ENCODE measurements at places on chromosomes 1 and 21. TPM values are rescaled to one million over a fixed set of nuclear protein-coding genes. Genes with fewer than 3 reads are reported as not detected.
A peak's percentile ranks its signal among the peaks of the same experiment; 100 is the strongest.

The TCP10L gene
- total RNA-seq = 0.96 TPM

The CLIC6 gene
- total RNA-seq = 0.11 TPM

The PLA2G5 gene
- not detected for total RNA-seq

The VANGL2 gene
- total RNA-seq = 0.09 TPM

The HORMAD1 gene
- not detected for total RNA-seq

The LMX1A gene
- total RNA-seq = not detected

The SLC35F3 gene
- 1.8 TPM for total RNA-seq

The HTR1D gene
- not detected for total RNA-seq

The ZNF691 gene
- total RNA-seq = 10.5 TPM

The SLC30A1 gene
- total RNA-seq = 2.9 TPM

The CCDC27 gene
- total RNA-seq = not detected

The AKR7A3 gene
- 0.60 TPM for total RNA-seq

The S100A14 gene
- 0.34 TPM for total RNA-seq

The SPRR2G gene
- not detected for total RNA-seq

- no peak for DNase-seq
Measured at GRCh38 chr1:81007024-81007423, 793.7 kb upstream of the ADGRL2 start.

- DNase-seq = no peak
Measured at GRCh38 chr21:26067836-26068594, 102.6 kb downstream of the APP start.

DNA sequence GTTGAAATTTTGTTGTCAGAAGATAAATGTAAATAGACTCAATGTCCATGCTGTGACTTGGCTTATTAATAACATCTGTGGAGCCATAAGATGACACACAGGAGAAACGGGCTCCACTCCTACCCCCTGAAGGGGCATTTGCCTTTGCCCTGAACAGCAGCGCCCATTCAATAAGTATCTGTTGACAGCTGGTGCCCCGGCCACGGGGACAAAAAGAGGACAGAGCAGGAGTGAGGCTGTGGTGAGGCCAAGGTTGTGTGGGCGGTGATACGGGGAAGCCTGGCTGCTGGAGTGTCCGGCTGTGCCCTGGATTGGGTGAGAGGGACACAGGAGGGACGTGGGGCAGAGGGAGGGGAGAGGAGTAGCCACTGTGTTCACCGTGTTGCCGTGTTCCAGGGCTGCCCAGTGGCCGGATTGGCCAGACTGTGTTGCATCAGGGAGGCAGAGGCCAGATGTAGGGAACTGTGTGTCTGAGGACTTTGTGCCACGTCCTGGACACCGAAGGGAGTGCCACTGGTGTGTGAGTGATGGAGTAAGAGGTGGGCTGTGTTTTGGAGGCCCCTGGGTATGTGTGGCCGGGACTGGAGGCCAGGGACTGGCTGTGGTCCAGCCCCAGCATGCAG is 15.1 kb downstream of the PRMT2 start:
- DNase-seq = no peak

GRCh38 chr1:117669572-117669971 is 63.7 kb downstream of the TENT5C start:
- no peak for DNase-seq

DNA sequence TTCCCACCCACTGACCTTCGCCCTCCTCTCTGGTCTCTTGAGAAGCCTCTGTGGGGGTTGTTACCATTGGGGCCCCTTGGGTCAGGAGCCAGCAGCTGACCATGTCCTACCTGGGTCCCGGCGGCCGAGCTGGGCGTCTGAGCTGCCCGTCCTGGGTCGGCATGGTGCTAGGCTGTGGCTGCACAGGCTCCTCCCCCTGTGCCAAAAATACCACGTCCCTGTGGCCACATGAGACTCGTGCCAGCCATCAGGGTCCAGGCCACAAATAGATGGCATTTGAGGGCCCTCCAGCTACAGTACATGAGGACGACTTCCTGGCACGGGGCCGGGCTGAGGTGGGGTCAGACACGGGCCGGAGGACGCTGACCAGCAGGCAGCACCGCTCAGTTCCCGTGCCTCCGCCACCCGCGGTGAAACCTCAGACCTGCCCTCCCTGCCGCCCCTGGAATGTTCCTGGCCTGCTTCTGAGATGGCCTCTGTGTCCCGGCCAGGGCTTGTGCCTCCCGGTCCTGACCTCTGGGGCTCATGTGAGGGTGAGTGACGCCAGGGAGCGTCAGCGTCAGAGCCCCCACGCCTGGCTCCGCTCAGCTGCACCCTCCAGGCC is at the start of gene PERM1:
PERM1 (minus strand) TSS at position 139 of the 604 bp plus-strand sequence. CDS start 1,064 bp downstream, outside the sequence.
- DNase-seq = no peak

DNA sequence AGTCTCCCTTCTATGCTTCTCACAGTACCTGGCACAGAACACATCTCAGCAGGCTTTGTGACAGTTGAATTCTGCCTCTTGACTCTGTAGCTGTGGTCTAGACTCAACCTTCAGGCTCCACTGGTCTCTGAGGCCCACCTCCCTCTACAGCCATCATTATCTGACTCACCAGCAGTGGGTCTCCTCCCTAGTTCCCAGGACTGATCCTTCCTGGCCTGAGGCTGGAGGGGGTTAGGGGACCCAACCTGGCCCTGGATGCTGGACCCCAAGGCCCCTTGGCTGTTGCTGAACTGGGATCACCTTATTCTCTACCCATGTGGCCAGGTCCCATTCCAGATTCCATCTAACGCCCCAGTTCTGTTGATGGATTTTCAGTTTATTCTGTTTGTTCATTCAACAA is 43.1 kb upstream of the FOXO6 start:
- DNase-seq = no peak

DNA sequence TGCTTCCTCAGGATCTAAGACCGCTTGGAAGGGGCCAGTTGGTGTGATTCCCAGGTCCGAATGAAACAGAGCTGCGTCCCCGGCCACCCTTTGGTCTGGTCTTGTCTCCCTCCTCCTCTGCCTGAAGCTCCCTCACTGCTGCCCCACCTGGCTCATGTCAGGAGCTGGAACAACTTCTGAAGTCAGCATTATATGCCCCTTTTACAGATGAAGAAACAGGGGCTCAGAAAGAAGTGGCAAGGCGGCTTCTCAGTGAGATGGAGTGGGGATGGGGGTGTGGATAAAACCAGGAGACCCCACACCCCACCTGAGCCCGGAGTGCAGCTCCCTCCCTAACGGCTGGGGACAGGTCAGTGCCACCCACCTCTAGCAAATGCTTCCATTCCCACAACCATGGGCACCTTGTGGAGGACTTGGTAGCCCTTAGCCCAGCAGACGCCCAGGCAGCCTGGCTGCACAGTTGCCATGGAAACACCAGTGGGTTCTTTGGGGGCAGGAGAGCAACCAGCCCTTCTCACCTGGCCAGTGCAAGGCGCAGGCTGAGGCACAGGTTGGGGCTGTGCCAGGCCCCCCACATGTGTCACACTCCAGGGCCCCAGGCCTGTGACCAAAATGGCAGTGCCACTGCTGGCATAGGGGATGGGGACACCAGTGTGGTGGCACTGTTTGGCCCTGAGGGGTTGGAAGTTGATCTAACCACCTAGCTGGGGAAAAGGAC is 31.9 kb upstream of the ECE1 start:
- no peak for DNase-seq

DNA sequence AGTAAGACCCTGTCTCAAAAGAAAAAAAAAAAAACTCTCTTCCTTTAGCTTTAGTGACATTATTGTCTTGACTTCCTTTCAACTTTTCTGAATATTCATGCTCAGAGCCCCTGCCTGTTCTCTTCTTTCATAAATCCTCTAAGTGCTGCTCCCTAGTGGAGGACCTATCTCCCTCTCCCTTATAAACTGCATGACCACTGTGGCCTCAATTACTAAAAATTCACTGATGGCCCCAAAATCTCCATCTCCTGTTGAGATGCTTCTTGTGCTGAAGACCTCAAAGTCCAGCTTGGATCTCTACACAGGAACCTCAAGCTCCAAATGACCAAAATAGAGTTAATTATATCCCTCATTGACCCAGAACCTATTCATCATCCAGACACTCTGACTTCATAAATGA is 7.8 kb downstream of the ITLN1 start:
- no peak for DNase-seq

GRCh38 chr1:70874063-70874462 is 173.6 kb downstream of the PTGER3 start:
- no peak for DNase-seq

- DNase-seq = no peak
Measured at GRCh38 chr1:182459949-182460348, 10.0 kb downstream of the RGSL1 start.

GRCh38 chr21:46100020-46100419 is 2.1 kb downstream of the COL6A2 start:
- no peak for DNase-seq

DNA sequence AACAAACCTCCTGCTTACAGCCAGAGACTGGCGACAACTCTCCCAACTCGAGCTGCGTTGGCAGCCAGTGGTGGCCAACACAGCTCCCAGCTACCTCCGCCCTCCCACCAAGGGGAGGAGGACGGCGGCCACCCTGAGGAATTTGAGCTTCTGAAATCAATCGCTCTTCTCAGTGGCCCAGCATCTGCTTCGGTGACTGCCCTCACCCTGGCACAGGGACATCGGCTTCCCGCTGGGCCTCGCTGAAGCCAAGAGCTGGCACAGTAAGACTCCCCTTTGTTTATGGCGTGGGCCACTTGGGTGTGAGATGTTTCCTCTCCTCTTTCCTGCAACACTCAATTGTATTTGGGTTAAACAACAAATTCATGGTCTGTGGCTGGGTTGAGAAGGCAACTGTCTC is 136.2 kb downstream of the ZBTB18 start:
- DNase-seq = no peak

GRCh38 chr1:21645550-21645949 is 23.6 kb downstream of the RAP1GAP start:
- no peak for DNase-seq

- no peak for DNase-seq
Measured at GRCh38 chr1:64584479-64584878, 114.5 kb downstream of the CACHD1 start.

GRCh38 chr1:154983776-154984466 is 777 bp downstream of the FLAD1 start:
- peak; percentile 32 for DNase-seq

- no peak for DNase-seq
Measured at GRCh38 chr1:72062584-72062983, 219.8 kb downstream of the NEGR1 start.

GRCh38 chr1:88650676-88651418 is 33.2 kb upstream of the PKN2 start:
- DNase-seq = no peak

DNA sequence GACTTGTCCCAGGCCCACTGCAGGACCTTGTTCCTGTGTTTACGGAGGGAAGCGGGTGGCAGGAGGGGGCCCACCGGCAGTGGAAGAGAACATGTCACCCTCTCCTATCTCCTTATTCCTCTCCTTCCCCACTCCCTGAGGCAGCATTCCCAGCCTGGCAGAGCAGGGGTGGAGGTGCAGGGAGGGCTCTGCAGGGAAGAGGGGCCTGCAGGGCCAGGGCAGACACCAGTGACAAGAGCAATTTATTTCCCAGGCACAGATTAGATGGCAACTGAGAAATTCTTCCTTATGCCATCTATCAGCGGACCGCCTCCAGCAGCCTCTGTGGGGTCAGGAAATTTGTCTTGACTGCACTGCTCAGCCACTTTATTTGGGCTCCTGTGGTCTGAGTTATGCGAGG is 105.8 kb downstream of the DDX20 start:
- no peak for DNase-seq

GRCh38 chr1:164716992-164717703 is 158.2 kb downstream of the PBX1 start:
- DNase-seq = no peak

GRCh38 chr21:26491663-26492062 is 81.4 kb downstream of the CYYR1 start:
- DNase-seq = no peak

DNA sequence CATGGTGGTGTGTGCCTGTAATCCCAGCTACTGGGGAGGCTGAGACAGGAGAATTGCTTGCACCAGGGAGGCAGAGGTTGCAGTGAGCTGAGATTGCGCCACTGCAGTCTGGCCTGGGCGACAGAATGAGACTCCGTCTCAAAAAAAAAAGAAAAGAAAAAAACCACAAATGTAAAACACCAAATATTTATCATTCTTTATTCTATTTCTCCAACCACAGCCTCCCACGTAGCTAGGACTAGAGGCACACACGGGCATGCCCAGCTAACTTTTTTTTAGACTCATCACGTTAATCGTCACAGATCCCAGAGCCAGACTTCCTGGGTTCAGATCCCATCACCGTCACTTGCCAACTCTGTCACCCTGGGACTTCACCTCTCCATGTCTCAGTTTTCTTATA is 13.5 kb downstream of the DNAJC16 start:
- no peak for DNase-seq

DNA sequence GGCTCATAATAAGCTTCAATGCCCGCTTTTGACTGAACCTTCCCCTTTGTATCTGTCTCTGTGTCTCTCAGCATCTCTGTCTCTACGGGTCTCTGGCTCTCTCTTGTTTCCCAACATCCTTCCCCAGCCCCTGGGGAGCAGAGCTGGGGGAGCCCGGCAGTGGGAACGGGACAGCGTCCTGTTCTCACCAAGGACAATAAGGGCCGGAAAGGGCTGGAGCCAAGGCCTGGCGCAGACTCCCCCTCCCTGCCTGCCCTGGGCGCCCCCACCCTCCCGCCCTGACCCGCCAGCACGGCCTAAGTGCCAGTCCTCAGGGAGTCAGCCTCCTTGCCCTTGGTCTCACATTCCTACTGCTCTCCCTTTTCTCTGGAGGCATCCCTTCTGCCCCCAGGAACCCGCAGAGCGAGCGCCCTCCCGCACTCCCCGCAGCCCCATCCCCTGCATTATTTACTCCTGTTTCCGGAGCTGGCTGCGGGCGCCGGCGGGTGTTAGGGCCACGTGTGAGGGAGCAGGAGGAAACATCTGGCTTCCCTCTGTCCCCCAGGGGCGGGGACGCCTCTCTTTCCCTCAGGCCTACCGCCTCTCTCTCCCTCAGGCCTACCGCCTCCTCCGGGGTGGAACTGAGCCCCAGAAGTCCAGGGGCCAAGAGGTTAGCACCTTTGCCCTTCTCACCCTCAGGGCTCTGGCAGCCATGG is 6.5 kb downstream of the KRTCAP2 start:
- no peak for DNase-seq

DNA sequence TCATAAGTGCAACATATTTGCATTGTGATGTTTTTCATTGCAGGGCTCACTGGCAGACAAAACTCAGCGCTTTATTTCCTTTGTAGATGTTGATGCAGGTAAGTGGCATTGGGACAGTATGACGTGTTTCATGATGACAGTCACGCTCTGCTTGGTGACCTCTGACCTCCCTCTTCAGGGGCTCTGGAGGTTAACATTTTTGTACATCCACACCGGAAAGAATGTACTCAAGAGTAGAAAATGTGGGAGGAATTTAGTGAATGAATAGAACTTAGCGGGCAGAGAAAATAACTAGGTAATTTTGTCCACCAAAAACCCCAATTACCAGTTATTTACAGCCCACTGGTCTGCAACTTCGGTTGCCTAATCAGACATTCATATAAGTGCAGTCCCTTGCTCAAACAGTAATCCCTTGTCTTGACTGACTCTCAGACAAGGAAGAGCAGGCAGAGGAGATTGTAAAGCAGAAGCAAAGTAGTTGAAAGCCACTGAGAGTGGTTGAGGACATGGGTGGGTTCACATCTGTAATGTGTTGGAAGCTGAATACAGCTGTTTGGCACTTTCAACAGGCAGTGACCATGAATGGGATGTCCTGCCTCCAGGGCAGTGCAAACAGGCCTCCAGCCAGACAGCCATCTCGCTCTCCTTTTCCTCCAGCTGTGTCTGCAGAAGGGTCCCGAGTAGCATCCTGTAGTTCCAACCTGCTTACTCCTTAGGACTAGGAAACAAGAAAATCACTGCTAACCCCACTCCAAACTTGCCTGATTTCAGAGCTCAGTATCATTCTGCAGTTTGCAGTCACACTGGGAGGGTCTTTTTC is 188.9 kb downstream of the NRIP1 start:
- DNase-seq = no peak

- DNase-seq = peak; percentile 80
Measured at GRCh38 chr1:92961896-92962752, 862 bp upstream of the DIPK1A start.

Data from activated CD4-positive, alpha-beta T cell treated with anti-CD3 and anti-CD28 coated beads for 36 hours (primary cell).